ENCODE measurements at places on chromosomes 2 and 18. TPM values are rescaled to one million over a fixed set of nuclear protein-coding genes. Genes with fewer than 3 reads are reported as not detected.

DNA sequence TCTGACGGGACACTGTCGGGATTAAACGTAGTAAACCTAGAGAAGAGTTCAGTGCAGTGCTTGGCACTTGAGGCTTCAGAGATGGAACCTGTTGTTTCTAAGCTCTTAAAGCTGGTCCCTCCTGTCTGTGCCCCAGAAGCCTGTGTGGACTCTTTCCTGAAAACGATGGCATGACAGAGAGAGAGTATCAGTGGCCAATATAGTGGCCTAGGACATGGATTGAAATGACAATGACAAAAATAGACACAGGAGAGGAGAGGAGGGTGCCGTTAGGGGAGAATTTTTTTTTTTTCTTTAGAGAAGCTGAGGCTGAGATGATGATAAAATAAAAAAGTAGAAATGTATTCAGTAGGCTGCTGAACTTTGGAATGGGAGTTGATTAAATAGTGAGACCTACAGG lies 138.0 kb downstream of the GAREM1 start:
- DNase-seq: no peak

DNA sequence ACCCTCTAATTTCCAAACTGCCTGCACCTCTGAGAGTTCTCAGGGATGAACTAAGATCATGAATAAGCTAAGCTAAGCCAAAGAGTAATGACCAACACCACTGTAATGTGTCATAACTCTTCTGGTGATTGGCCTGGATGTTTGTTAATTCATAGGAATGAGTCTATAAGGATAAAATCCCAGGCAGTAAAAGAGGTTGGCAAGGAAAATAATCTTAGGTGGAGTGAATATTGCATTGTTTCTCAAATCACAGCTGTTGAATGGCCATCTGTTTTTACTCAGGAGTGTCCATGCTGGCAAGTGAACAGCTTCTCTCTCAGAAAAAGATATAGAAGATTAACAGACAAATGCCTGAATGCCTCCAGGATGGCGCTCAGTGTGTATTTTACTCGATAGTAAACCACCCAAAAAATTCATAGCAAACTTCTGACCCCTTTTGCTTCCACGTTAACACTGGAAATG lies 60.8 kb upstream of the GLS start:
- DNase-seq: no peak

DNA sequence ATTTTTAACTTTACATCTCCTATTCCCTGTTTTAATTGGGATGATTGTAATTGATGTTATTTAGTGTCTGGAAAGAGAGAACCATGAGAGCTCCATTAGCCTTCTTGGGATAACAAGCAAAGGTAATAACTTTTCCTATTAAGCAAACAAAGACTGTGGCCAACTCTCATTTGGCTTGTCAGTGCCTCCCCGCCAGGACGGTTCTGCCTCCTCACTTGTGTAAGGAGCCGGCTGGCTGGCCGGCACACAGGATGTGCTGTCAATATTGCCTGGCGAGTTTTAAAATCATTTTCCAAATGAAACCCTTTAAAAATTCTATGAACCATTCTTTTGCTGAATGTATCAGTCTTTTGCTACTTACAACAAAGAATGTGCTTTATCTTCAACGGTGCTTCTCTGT lies 898.3 kb downstream of the CPS1 start:
- no peak for DNase-seq

- DNase-seq: no peak
Measured at GRCh38 chr2:48398285-48399002, 131.5 kb upstream of the STON1 start.

DNA sequence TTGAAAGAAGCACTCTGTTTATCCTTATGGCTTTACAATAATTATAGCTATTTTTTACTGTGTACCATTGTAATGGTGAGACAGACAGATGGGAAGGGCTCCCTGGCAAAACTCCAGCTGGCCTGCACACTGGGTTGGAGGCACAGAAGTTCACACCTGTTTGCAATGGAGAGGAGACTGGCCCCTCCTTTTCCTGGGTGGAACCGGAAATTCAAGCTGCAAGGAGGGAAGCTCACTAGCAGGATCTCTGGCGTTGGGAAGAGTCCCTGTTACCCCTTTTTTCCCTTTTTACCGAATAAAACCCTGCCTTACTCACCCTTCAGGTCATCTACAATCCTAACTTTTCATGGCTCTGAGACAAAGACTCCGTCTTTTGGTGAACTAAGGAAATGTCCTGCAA lies 100.3 kb upstream of the TFPI start:
- DNase-seq: no peak

LAMA3 gene
- 0.20 TPM for total RNA-seq
